ENCODE measurements at places on chromosomes 5 and 9.

DNA sequence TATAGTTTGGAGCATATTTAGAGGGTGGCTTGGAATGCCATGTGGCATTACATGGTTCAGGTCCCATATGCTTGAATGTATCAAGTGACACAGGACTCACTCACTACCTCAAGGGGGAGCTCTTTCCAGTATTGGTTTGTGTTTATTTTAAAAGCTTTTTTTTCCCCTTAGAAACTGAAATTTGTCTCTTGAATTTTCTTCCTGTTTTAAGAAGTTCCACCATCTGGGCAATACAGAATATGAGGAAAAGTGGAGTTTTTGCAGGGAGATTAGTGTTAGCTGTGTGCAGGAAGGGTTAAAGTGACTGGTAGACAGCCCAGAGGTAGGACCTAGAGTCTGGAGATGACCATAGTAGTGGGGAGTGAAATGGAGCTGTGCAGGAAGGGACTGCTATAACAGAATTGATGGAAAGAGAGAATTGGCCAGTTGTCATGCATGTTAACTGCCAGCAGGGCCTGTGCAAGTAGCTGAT lies 36.6 kb downstream of the CTNNA1 start:
- peak; percentile 86 for DNase-seq

DNA sequence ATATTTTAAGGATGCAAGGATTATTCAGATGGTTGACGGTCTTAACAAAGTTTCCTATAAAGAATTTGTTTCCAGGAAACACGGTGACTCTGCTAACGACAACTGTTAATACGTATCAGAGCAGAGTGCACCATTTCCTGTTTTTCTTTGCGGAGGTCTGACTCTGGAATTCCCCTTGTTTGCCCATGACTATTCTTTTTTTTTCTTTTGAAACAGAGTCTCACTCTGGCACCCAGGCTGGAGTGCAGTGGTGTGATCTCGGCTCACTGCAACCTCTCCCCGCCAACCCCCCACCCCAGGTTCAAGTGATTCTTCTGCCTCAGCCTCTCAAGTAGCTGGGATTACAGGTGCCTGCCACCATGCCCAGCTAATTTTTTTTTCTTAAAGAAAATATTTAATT lies 115.9 kb downstream of the CDC42SE2 start:
- no peak for DNase-seq

DNA sequence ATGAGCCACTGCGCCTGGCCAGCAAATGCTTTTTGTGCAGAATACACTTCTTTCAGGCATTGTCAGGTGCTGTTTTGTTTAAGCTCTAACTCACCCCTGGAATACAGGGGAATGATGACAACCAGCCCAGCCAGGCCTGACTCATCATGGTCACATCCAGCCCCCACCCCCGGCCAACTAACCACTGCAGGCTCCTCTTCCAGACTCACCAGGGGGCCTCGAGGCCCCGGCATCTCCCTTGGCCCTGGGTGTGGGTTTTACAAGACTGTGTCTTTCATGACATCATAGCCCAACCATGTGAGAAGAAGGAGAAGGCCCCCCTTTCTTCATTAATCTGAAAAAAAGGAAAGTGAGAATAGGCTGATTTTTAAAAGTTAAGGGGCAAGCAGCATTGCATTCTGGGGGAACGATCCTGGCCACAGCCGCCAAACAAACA lies 35.5 kb downstream of the OLFML2A start:
- DNase-seq: no peak

DNA sequence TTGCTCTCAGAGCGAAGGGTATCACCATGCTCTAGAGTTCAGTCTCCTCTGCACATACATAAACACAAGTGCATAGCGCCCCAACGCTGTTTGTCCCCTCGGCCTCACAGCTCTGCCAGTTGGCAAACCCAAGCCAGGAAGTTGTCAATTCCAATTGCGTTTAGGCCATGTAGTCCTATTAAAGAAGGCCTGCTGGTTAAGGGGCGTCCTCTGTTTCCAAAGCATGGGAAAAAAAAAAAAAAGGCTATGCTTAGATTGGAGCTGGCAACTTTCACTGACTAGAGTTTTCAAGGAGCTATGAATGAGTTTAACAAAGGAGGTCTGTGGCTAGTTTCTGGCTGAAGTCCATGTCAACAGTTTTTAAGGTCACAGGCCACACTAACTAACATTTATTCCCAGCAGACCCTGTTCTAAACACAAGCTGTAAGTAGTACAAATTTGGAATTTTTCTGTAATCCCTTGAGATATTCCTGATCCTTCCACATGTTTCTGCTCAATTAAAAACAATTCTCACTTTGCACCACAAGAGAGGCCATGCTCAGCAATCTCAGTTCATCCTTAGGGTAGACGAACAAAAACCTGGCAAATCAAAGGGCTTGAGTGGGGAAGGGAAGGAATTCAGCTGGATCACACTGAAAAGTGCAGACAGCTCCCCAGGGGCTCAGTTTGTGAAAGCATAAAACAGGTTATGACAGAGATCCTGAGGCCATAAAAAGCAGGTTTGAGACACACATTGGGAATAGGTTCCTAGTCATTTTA lies 187.7 kb downstream of the DENND1A start:
- no peak for DNase-seq

DNA sequence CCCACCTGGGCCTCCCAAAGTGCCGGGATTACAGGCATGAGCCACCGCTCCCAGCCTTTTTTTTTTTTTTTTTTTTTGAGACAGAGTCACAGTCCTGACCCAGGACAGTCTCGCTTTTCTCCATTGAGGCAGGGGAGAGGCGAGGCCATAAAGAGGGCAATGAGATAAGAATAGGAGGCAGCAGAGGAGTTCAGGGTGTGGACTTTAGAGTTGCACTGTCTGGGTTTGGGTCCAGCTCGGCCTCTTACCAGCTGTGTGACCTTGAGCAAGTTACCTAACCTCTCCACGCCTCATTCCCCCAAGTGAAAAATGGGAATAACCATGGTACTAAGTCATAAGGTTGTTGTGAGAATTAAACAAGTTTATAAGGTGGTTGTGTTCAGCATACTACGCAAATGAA lies 24.6 kb upstream of the ANKH start:
- DNase-seq: no peak

- no peak for DNase-seq
These were observed 26.3 kb upstream of the PTGER4 start for GRCh38 chr5:40653221-40654022.

- peak; percentile 19 for DNase-seq
These were observed 65.2 kb downstream of the SREK1 start for GRCh38 chr5:66209350-66209749.

- DNase-seq: peak; percentile 85
These were observed 37.9 kb downstream of the CYFIP2 start for GRCh38 chr5:157303667-157304327.

GRCh38 chr5:88251048-88251711 lies 17.5 kb downstream of the TMEM161B start:
- DNase-seq: no peak

DNA sequence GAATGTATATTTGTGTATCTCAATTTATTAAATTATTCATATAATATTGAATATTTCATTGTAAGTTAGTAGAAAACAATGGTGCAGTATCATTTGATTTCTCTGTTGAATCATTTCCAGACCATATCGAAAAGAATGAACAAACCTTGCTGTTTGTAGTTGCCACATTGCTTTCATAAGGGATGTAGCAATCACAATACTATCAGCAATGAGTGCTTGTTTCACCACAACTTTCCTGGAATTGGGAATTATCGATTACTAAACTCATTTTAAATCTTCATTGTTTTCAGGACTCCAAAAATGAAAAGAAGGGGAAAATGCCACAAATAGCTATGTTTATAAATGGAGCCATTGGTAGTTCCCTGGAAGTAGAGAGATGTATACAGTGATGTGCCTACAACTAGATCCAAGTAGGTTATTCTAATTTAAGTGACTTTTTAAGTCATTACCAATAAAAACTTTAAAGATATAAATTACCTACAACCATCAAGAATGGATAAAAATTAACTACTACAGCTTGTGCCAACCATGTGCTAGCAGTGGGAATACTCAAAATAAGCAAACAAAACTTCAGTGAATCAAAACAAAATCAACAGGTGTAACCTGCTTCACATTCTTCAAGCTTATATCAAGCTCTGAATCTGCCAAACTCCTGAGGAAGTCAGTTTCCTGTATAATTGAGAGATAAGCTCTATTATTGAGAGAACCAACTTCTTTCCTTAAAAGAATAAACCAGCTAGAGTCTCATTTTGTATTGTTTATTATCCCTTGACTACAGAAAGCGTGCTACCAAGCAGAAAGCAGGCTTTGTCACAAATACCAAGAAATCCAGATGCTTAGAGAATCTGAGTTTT lies 358.6 kb downstream of the ADGRV1 start:
- no peak for DNase-seq
